ENCODE measurements at places on chromosomes 6 and 20.

DNA sequence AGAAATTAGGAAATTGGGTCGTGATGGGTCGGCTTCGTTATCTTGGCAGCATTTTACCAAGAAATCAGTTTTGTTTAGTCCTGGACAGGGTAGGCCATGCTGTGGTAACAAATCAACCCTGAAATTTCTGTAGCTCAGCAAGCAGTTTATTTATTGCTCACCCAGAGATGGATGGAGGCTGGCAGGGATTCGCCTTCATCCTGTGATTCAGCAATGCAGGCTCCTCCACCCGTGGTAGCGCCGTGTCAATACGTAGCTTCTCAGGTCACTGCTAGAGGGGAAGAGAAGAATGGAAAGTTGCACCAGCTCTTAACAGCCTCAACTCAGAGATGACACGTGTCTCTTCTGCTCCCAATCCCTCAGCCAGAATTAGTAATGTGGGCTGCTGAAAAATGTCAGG lies 157.0 kb upstream of the SGK1 start:
- DNase-seq, result no peak

DNA sequence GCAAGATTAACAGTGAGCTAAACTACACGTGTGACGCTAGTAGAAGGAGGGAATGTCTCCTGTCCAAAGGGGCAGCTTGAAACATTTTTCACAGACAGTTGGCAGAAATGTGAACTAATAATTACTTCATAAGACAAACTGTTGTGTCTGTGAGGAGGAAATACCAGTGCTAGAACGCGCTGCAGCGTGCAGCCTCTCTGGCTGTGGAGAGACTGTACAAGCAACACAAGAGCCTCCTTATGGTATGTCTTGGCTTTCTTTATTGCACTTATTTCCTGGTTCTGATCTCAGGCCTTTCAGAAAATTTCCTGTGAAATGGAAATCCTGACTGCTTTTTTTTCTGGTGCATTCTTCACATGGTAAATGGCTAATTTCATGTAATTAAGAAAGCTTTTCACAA lies 25.3 kb upstream of the TIAM2 start:
- DNase-seq, result no peak

DNA sequence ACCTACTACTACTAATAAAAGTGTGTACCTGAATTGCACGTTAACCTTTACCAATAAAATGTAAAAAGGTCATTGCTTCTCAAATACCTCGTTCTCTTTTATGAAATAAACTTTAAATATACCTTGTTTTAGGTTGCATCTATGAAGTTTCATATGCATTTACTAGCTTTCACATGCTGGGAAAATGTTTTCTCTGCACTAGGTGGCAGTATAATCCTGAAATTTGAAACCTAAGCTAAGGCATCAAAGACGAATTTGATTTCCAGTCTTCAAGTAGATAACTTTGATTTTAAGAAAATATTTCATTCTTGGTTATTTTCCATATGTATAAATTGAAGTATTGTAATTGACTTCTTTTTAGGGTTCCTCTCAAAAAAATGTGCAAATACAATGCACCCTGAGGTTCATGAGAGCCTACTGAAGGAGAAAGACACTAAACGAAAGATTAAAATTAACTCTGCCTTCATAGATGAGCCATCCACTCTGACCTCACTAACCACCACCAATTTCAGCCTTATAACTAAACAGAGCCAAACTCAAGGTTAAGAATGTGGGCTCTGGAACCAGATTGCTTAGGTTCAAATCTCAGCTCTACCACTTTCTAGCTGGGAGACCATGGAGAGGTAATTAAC lies 7.3 kb upstream of the COL9A1 start:
- DNase-seq, result no peak

DNA sequence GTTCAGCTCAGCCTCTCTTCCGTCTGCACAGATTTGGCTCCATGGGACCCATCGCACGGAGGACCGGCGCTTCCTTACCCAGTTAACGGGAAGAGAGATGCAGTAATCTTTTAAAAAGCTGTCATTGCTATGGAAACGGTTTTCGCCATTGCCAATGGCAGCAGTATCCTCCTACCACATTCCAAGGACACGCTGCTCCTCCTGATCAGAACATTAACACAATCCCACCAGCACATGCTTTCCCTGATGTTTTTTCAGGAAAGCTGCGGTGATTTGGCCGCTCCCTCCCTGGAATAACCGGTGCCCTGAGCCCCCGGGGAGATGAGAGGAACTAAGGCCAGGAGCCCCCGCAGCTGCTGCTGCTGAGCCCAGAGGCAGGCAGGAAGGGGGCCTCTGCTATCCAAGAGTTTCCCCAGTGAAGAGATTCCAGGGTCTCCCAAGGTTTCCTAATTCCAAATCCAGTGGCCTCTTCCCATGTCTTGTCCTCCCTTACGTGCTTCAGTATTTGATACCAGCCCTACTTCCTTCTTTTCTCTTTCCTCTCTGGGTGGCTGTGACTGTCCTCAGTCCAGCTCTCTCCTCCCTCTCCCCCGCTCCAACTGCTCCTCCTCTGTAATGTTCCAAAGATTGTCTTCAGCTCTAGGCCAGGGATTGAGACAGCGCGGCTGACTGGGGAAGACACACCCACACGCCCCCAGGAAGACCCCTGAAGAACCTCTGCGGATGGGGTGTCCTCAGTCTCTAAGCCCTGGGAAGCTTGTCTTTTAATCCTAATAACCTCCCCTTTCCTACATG lies 2.6 kb downstream of the BNIP5 start:
- no peak for DNase-seq

- DNase-seq, result no peak
These were observed 81.3 kb upstream of the BHLHE23 start for GRCh38 chr20:63087872-63088680.

DNA sequence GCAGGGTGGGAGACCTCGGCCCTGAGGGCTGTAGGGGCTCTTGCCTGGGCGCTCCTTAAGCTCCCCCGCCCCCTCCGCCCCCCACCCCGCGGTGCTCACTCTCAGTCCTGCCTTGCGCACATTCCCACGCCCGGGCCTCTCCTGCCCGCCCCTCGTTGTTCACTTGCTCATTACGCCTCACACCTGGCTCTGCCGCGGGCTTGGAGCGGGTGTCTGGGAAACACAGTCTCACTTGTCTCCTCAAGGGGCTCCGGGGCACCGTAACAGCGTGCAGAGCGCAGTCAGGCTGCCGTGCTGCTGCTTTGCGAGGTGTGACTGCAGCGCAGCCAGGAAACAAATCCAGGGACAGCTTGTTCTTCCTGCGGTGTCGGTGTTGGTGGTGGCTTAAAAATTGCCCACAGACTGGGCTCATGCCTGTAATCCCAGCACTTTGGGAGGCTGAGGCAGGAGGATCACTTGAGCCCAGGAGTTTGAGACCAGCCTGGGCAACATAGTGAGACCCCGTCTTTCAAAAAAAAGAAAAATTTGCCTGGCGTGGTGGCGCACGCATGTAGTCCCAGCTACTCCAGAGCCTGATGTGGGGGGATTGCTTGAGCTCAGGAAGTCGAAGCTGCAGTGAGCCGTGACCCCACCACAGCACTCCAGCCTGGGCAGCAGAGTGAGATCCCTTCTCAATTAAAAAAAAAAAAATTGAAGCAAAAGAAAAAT lies 4.6 kb downstream of the NPBWR2 start:
- DNase-seq, result no peak

DNA sequence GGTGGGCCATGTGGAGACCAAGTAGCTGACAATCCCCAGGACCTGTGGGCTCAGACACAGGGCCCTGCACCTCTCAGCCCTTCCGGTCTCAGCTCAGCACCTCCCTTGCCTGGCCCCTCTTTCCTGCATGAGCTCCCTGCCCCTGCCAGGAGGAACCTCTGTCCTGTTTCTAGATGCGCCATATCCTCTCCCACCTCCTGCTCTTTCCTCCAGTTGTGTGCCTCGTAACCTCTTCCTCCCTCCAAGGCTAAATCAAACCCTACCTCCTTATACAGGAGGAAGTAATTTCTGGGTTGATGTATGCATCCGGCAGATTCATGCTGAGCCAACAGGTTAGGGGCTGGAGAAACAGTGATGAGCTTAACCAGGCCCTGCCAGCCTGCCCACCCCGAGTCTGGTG lies 30.9 kb downstream of the ITPR3 start:
- no peak for DNase-seq

DNA sequence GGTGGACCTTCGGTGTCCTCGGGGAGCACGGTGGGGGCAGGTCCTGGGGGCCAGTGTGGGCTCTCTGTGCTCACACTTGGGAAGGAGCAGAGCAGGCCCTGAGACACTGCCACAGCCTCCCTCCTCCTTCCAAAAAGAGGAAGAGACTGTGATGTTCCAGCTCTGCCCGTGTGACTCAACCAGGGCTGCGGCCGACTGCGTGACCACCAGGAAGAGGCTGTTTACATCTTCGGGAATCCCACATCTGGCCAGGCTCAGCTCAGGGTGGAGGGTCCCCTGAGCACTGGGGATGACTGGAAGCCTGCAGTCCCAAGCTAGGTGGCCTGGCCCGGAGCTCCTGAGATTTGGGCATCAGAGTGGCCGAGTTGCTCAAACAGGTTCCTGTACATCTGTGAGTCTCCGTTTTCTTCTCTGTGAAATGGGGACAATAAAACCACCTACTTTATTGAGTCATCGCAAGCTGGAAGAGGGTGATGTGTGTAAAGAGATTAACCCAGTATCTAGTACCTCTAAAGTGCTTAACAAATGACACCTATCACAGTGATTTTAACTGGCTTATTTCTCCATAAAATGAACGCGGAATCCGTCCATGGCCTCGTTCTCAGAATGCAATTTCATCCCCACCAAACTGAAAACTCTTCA lies 242.1 kb downstream of the DLL1 start:
- DNase-seq, result no peak

DNA sequence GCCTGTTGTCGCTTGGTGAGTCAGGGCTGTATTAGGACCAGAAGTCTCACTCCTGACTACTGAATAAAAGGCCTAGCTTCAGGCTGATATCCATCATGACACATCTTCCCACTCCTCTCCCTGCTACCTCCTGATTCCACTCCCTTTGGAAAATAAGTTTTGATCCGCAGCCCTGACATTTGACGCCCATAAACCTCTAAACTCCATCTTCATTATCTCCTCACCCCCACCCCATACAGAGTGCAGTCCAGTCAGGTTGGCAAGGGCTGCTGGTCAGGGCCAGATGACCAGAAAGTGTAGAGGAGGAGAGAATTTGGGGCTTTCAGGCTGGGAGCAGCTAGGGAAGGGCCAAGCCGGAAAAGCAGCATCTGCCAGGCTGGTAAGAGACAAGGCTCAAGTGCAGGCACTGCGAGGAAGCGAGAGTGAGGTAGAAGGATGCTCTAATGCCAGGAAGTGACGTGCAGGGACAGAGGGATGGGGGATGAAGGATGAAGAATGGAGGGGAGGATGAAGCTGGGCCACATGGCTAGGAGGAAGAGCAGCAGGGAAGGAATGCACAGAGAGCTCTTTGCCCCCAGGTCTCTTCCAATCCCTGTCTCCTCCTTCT lies 1.2 kb downstream of the GGT7 start:
- DNase-seq, result no peak
